ENCODE measurements at places on chromosomes 4 and X.
A peak's percentile ranks its signal among the peaks of the same experiment; 100 is the strongest.

- no peak for DNase-seq
Measured at GRCh38 chr4:158964114-158964727, 138.7 kb upstream of the RAPGEF2 start.

DNA sequence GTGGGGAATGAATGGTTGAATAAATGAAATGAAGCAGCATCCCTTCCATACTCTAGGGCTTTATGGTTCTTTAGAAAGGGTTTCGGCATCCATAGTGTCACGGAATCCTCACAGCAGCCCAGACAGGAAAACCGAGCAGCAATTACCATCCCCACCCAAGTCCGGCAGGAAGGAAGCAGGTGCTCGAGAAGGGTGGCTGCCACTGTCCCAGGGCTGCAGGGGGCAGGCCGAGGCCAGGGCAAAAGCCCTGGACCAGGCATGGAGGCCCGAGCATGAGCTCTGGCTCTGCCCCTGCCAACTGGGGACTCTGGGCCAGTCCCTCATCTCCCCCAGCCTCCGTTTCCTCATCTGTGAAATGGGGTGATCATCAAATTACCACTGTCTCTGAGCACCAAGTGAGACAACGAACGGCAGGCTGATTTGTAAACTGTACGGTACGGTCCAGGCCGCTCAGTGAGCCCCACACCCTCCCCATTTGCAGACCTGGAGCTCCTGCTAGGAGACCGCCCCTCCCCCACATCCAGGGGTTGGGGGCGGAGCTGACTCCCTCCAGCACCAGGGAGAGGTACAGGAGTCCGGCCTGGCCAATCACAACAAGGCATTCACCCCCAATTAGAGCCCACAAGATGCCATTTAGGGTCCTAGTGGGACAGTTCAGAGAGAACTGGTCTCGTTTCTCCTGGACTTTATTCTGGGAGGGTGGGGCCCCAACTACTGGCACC lies 100.4 kb downstream of the WFS1 start:
- no peak for DNase-seq

GRCh38 chrX:78573630-78574029 lies 85.5 kb downstream of the RTL3 start:
- no peak for DNase-seq

DNA sequence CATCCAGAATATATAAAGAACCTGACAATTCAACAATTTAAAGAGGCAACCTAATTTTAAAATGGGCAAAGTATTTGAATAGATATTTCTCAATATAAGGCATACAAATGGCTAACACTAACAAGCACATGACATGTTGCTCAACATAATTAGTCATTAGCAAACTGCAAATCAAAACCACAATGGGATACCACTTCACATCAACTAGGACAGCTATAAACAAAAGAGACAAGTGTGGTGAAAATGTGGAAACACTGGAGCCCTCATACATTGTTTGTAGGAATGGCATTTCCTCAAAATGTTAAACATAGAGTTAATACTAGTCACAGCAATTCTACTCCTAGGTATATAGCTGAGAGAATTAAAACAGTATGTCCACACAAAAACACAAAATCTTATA lies 96.7 kb downstream of the CORIN start:
- DNase-seq = no peak

GRCh38 chrX:156001001-156001666 lies 3.6 kb downstream of the IL9R start:
- DNase-seq = no peak

DNA sequence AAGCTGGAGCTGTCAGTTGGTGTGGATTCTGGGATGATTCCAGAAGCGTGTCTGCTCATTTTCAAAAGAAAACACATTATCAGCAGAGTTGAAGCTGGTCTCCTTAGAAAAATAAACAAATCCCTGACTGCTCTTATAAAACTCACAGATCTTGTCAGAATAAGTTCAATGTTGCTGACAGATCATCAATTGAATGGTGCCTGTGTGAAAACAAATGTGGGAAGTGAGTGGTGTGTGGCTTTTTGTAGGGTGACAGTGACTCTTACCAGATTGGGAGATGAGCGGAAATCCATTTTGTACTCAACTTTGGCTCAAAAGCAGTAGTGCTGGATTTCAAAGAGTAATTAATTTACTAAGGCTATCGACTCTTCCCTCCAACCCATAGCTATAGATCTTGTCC lies 807.8 kb downstream of the RAPGEF2 start:
- no peak for DNase-seq

GRCh38 chrX:45422216-45422925 lies 221.7 kb upstream of the DIPK2B start:
- DNase-seq = no peak

GRCh38 chr4:116599859-116600258 lies 485.5 kb downstream of the TRAM1L1 start:
- no peak for DNase-seq

GRCh38 chr4:58940167-58940566 lies 1830.0 kb upstream of the IGFBP7 start:
- DNase-seq = no peak

- no peak for DNase-seq
Measured at GRCh38 chr4:3262208-3263052, 13.5 kb downstream of the MSANTD1 start.

- DNase-seq = no peak
Measured at GRCh38 chr4:144461906-144462305, 184.1 kb upstream of the HHIP start.

DNA sequence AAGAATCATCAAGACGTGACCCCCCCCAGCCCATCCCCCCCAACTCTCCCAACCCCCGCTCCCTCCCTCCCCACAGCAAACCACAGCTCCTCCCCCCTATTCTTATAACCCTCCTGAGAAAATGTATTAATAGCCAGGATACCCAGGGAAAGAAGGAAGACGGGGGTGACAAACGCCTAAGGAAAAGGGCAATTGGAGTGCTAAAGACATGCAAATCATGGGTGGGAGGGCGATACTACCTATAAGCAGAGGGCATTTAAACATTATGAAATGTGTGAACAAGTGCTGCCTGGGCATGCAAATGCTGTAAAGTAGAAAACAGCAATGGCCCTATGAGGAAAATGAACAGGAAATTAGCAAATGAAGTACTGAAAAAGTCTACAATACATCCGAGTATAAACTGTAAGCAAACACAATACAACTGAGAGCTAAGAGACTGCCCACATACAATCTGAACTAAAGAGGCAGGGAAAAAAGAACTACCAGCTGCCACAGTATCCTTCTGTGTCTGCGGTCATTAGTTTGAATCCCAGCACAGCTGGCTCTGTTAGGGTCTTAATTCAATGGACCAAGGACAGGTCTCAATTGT lies 2.4 kb downstream of the CXXC4 start:
- no peak for DNase-seq

DNA sequence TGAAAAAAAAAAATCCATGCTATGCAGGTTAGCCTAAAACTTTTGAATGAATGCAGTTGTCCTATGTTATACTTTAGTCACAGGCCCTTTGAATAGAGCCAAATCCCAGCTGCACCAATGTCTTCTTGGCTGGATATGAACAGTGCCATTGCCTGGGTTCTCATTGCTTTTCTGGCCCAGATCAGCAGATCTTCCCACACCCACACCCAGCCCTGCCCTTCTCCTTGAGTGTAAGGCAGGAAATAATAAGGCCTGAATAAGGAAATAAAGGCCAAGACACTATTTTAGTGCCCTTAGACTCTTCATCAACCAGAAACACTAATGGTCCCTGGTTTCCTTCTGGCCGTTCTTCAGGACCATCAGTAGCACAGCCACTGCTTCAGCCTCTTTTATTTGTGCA lies 66.6 kb downstream of the USP38 start:
- DNase-seq = no peak

- DNase-seq = peak; percentile 27
Measured at GRCh38 chrX:20217271-20217670, 49.4 kb downstream of the RPS6KA3 start.

DNA sequence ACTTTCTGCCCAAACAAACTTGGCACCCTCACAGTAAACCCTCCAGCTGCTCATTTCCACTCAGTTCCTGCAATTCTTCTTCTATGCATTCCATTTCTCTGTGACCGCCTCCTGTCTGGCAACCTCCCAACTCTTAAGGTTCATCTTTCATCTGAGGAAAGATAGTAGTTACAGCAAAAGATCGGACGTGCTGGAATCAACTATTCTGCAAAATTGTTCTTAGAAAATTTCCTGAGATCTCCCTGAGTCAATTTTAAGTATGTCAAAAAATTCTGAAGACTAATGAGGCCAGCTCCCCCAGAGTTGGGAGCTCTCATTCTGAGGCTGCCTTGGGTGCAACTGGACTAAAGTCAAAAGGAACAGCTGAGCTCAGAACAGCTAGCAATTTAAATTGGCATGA lies 1026.0 kb downstream of the ADGRL3 start:
- DNase-seq = no peak

- no peak for DNase-seq
Measured at GRCh38 chrX:22952010-22952409, 47.8 kb upstream of the DDX53 start.

DNA sequence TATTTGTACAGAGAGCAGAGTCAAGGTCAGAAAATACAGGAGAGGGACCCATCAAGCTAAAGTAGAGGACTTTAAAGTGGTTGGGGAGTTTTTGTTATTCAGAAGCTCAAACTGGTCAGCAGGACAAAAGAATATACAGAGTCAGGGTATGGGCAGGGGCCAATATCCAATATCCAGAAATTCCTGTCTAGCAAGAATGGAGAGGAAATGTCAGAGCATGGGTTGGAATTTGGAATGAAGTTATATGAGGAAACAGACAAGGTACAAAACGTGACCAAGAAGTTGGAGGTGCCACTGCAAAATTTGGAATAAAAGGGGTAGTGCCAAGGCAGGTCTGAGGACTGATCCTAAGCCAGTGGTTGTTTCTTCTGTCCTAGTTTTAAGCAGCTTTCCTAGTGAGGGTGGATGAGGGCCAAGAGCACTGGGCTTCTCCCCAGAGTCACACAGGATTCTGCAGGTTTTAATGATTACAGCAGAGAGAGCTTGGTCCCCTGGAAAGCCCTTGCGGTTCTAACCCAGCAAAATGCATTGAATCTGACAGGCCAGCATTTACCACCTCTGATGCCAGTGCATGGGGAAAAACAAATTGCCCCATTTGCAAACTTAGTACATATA lies 304.7 kb upstream of the FTHL17 start:
- DNase-seq = peak; percentile 57

GRCh38 chrX:109327251-109327650 lies 154.6 kb downstream of the GUCY2F start:
- no peak for DNase-seq

DNA sequence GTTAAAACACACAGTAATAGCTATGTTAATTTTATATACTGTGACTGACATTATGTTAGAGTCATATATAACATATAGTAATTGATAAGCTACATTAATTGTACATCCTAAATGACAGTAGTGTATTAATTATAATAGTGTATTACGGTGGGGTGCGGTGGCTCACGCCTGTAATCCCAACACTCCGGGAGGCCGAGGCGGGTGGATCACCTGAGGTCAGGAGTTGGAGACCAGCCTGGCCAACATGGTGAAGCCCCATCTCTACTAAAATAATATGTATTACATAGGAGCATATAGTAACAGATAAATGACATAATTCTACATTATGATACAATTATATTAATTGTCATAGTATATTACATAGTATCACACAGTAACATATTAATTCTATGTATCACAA lies 12.2 kb downstream of the ASMTL start:
- no peak for DNase-seq

GRCh38 chr4:176102414-176103063 lies 36.9 kb downstream of the WDR17 start:
- no peak for DNase-seq

GRCh38 chr4:102438396-102439235 lies 62.5 kb upstream of the NFKB1 start:
- DNase-seq = no peak

DNA sequence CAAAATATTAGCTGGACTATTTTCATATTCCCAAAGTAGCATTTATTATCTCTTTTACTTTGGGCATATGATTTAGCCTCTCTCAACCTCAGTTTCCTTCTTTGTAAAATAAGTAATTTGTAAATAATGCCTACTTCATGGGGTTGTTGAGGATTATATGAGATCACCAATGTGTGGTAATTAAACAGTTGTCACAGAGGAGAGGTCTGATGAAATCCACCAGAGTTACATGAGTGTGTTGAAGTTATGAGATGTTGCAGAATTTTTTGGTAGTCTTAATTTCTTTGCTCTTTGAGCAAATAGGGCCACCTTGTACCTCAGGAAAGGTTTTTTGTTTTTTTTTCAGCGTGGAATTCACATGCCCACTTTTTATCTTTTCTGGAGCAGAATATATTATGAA lies 1.4 kb downstream of the COX7B start:
- DNase-seq = no peak

DNA sequence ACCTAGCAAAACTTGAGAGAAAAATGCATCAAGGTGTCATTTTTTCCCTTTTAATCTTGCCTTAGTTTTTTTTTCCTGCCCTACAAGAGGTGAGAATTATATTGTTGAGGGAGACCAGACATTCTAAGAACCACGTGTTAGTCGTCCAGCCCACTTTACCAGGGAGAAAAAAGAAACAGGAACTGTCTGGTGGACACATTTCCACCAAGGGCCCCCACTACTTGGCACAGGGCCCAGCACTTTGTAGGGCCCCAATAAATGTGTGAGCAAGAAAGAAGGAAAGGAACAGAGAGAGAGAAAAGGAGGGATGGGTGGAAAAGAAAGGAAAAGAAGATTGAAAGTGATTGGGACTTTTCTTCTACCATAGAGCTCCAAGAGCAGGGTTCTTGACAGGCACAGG lies 3.9 kb upstream of the EGFL6 start:
- DNase-seq = no peak

- DNase-seq = no peak
Measured at GRCh38 chr4:5960252-5960880, 57.9 kb downstream of the C4orf50 start.

- DNase-seq = peak; percentile 11
Measured at GRCh38 chr4:168183717-168184571, 91.6 kb downstream of the ANXA10 start.

GRCh38 chrX:2901367-2902036 lies 27.6 kb downstream of the ARSD start:
- DNase-seq = no peak

- DNase-seq = no peak
Measured at GRCh38 chr4:155807021-155807420, 48.2 kb downstream of the GUCY1B1 start.

DNA sequence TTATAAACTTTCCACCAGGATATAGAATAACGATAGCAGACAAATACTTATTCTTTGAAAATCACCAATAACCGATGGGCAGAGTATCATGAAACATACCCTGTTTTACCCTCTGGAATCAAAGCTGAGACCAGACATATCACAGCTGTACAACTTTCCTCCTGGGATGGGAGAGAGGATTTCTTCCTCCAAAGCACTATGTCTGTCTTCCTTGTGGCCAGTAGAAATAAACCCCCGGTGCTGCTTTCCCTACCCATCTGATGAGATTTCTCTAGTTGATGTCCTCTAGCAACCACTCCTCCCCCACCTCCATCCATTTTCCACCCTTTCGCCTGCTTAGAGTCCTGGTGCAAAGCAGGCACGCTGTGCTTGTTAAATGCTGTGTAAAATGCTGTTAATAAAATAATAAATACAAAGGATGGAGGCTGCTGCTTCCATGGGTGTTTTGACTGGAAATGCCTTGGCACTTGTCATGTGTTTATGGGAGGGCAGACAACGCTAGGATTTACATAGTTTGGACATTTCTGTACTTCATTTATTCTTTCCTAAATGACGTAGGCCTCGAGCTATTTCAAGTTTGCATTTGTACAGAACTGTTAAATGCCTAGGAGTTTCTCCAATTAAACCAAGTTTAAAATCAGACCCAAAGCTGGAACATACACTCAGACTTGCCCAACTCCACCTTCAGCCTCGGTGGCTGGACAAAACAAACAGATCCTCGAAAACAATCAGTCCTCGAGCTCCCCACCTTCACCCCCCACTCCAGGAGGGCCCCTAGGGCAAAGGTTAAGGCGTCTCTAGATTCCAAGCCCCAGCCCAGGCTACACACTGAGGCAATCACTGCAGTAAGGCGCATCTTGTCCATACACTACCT lies 10.1 kb downstream of the BCOR start:
- DNase-seq = no peak

Data from LNCaP clone FGC (cell line).